Foreskin melanocyte (primary cell): ENCODE measurements at places on chromosomes 12 and 14.
A peak's percentile ranks its signal among the peaks of the same experiment; 100 is the strongest.

- no peak for DNase-seq
These were observed 402.4 kb upstream of the RGS6 start for GRCh38 chr14:71529848-71530247.

GRCh38 chr12:9991876-9992275 lies 7.0 kb downstream of the CLEC1B start:
- DNase-seq, result no peak

DNA sequence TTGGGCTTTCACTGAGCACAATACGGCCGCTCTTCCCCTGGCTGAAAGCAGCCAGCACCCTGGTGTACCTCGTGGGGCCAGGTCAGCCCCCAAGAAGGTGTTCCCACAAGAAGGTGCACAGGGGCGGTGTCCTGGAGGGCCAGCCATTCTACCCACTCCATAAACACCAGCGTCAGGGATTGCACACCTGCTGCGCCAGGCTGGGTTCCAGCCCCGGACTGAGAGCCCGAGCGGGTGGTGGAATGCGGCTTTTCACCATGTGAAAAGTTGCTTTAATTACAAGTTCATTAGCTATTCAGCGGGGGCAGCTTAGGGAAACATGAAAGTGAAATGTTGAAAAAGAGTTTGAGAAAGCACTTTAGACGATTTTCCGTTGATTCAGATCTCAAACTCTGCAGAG lies 17.5 kb upstream of the MMP17 start:
- no peak for DNase-seq

GRCh38 chr14:32434180-32434579 lies 105.1 kb downstream of the AKAP6 start:
- no peak for DNase-seq

GRCh38 chr12:90280033-90280432 lies 571.4 kb upstream of the ATP2B1 start:
- no peak for DNase-seq

GRCh38 chr14:34124585-34124984 lies 173.7 kb upstream of the EGLN3 start:
- no peak for DNase-seq

- DNase-seq, result peak; percentile 19
These were observed 2.1 kb upstream of the GPD1 start for GRCh38 chr12:50101663-50102062.

DNA sequence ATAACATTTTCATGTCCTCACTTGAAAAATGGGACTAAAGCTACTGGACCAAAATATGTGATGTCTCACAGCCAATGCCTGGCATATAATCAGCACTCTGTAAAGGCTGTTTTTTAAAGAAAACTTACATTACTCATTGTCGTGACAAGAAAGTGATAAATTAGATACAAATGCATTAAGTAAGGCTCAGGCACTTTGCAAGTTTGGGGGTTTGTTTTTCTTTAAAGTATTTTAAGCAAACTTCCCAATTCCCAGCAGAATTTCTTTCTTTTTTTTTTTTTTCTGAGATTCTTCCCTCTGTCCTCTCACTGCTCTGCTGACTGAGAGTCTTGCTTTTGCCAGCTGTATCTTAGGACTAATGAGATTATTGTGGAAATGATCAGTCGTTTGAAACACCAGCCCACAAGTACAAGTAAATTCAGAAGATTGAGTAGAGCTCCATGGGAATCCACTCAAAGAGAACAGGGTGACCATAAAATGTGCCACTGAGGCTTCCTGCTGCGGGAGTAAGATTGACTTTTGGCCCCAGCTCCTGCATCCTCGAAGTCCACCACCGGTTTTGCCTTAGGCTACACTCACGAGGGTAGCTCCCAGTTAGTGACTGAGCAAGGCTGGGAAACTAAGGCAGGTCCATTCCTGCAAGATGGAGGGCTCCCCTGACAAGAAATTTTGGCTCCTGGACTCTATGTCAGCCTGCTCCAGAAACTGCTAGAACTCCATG lies 82.8 kb downstream of the TMTC1 start:
- no peak for DNase-seq

DNA sequence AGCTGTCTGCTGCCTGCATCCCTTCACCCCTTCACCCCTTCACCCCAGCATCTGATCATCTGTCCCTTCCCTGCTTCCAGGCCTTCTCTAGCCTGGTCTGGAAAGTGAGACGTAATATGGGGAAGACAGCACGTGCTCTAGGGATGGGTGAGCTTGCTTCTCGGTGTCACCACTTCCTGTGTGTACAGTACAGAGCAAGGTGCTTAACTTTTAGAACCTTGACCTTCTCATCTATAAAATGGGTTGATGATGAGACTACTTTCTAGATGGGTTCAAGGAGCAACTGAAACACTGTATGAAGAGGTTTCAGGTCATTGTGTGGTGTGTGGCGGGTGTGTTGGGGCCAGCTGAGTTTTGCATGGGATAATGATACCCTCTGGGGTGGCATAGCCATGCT lies 140.5 kb downstream of the TSPAN9 start:
- DNase-seq, result no peak

- DNase-seq, result no peak
These were observed 14.6 kb upstream of the HDAC7 start for GRCh38 chr12:47834199-47834903.

- no peak for DNase-seq
These were observed 480.7 kb upstream of the RGS6 start for GRCh38 chr14:71451501-71451900.

DNA sequence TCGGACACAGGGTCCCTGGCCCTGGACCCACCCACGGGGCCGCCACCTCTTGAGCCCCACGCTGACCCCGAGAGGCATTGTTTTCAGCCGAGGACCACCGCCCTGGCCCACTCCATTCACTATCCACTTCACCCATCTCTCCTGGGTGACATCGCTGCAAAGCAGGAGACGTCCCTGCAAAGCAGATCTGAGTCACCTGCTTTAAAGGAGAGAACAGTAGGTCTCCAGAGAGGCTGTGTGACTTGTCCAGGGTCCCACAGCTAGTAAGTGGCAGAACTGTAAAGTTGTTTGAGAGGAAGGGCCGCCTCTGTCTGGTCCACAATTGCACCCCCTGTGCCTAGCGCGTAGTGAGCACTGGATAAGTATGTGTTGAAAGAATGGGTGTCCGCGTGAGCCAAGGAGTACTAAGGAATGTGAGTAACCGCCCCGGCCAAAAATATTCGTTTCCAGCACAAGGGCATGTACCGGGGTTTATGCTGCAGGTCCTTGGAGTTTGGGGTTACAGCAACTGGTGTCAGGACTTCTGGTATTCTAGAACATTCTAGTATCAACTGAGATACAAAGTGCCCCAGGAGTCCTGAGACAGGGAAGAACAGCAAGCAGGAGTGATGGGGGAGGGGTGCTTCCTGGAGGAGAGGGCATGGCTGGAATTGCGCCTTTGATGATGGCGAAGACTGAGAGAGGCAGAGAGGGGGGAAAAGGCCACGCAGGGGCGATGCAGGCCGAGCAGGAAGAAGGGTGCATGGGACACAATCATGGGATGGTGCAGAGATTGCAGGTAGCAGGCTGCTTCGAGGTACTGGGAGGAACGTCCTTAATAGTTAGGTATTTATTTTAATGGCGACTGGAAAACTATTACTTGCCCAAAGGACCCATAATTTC lies 91.1 kb downstream of the SCARB1 start:
- no peak for DNase-seq

DNA sequence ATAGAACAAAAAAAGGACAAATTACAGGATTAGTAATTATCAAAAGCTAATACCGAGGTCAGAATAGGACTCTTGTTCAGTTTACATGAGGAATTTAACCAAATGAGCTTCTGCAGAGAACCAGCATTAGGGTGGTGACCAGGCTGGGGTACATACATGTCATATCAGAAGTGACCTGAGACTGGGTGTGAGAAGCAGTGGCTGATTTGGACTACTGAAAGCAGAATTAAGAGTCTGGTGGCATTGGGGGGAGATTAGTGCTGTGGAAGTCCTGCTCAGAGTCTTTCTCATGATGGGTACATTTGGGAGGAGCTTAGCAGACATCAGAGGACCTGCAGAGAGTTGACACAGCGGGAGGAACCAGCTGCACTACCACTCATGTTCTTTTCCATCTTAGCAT lies 21.7 kb downstream of the TRAF3 start:
- DNase-seq, result no peak

- peak; percentile 93 for DNase-seq
These were observed at the start of gene PARP11 for GRCh38 chr12:3872800-3873636. PARP11 (minus strand) TSS chr12:3873399; CDS start chr12:3873229, 170 bp downstream.

- no peak for DNase-seq
These were observed 198.3 kb upstream of the PDZRN4 start for GRCh38 chr12:40989785-40990184.

GRCh38 chr12:38289396-38289795 lies 27.2 kb upstream of the ALG10B start:
- no peak for DNase-seq

DNA sequence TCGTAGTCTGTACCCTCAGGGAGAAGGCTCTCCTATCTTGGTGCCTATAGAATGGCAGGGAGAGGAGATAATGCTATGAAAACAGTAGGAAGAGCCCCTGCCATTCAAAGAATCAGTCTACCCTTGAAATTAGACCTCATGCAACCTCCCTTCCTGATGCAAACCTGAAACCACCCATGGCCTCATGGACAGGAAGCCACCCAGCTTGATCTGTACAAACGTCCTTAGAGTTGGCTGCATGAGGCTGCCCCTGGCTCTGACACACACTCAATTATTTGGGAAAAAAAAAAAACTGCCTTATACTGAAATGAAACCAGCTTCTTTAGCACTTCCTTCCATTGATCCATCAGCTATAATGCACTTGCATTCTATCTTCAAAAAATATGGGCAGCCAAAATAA lies 116.6 kb upstream of the BCL2L14 start:
- no peak for DNase-seq

- DNase-seq, result no peak
These were observed 325 bp upstream of the CLIP1 start for GRCh38 chr12:122422730-122423257.

- no peak for DNase-seq
These were observed 17.7 kb downstream of the EPYC start for GRCh38 chr12:90987101-90987500.

DNA sequence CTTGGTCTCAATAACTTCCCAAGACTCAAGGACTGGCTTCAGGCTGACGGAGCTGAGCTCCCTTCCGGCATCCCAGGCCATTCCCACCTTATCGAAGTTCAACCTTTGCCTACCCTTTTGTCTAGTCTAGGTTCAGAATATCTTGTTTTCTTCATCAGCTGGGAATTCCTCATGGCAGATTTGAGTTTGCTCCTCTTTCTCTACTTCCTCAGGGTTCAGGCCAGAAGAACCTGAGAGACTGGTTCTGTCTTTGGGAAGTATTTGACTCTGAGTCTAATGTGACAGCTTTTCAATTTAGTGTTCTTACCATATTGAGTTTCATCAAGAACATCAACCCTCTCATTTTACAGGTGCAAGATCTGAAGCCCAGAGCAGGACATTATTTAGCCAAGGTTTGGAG lies 2.1 kb downstream of the BIN2 start:
- DNase-seq, result no peak

- no peak for DNase-seq
These were observed 129.5 kb downstream of the SLC38A6 start for GRCh38 chr14:61110316-61111082.

- DNase-seq, result peak; percentile 70
These were observed 11.2 kb downstream of the BCL2L14 start for GRCh38 chr12:12081836-12082497.

- DNase-seq, result peak; percentile 36
These were observed 8.9 kb downstream of the GPR65 start for GRCh38 chr14:88013750-88014349.

DNA sequence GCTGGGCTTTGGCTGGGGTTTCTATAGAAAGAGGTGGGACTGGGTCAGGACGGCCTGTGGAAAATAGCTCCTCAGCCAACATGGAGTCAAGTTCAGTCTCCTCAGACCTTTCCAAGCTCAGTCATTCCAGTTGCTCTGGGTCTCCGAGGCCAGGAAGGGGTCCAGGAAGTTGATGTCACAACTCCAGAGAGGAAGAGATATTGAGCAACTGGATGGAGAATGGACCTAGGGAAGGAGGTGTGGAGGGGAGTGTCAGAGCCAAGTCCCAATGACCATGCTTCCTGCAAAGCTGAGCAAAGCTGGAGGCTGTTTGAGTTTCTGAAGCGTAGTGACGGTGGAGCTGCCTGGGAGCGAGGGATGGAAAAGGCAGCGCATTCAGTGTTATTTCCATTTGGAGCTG lies 86.1 kb downstream of the SLC24A4 start:
- no peak for DNase-seq

GRCh38 chr12:90842477-90842876 lies 112.5 kb downstream of the CCER1 start:
- no peak for DNase-seq

DNA sequence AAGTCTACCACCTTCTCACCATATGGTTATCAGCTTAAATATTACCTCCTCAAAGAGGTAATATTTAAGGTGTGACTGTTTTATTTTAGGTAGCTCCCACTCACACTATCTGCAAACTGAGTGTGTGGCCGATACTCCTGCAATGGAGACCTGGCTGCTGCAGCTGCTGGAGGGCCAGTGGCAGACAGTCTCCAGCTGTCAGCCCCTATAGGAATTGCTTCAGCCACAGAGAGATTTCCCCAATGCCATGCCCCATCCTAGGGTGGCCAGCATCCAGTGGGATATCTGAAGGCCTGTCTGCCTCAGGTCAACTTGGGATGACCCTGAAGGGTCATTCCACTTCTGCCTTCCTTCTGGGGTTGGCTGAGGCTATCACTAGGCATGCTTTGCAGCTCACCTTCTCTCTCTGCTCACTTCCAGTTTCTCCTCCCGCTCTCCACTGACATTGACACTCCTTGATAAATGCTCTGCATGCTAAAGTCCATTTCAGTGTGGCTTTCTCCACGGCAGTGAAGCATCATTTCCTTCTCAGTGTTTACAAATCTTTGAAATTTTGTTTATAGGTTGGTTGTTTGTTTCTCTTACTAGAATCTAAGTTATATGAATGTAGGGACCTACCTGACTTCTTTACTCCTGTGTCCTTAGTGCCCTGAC lies 90.2 kb upstream of the USP44 start:
- DNase-seq, result no peak

DNA sequence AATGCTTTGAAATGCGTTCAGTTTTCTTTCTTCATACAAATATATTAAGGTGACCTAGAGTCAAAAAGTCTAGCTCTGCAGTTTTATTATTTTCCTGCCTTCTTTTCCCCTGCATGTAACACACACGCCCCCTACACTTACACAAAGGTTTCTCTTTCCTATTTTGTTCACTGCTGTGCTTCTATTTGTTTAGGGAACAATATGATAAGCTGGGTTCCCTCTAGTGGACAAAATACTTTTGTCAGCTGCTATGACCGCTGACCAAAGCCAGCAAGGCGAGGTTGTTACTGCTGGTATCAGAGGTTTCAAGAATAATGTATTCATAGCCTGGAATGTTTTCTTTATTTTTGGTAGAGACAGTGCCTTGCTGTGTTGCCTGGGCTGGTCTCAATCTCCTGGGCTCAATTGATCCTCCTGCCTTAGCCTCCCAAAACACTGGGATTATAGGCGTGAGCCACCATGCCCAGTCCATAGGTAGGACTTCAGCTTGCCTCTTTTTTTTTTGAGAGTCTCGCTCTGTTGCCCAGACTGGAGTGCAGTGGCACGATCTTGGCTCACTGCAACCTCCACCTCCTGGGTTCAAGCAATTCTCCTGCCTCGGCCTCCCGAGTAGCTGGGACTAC lies 33.4 kb downstream of the FNTB start:
- peak; percentile 85 for DNase-seq
